Right ventricle myocardium superior (tissue), 1 donor: ENCODE measurements at places on chromosomes 5 and 9. TPM values are rescaled to one million over a fixed set of nuclear protein-coding genes. Genes with fewer than 3 reads are reported as not detected.

Gene SLC6A18
- total RNA-seq: not detected

Gene AKNA
- total RNA-seq: 4.6 TPM

Gene ADCY2
- total RNA-seq: 0.40 TPM

Gene PTPN3
- total RNA-seq: 38.6 TPM

Gene IFNA10
- total RNA-seq: not detected

Gene PCDHA12
- total RNA-seq: not detected

Gene NEUROG1
- total RNA-seq: not detected

Gene GRAMD2B
- total RNA-seq: 25.4 TPM

Gene LCN9
- not detected for total RNA-seq

Gene TMEM171
- not detected for total RNA-seq

Gene TBC1D2
- 2.0 TPM for total RNA-seq

Gene ACOT12
- total RNA-seq: not detected

Gene MORN5
- not detected for total RNA-seq

Gene ENC1
- total RNA-seq: 2.3 TPM

Gene RASEF
- 0.05 TPM for total RNA-seq

Gene EFNA5
- 25.7 TPM for total RNA-seq

Gene ZCCHC7
- total RNA-seq: 6.3 TPM

Gene CORO2A
- total RNA-seq: 0.30 TPM

Gene PCDHA4
- not detected for total RNA-seq

Gene SPOCK1
- 19.6 TPM for total RNA-seq

Gene PCDHGA1
- 2.7 TPM for total RNA-seq

Gene NUTM2G
- total RNA-seq: not detected

Gene FCN2
- 0.30 TPM for total RNA-seq

Gene MCC
- 29.4 TPM for total RNA-seq

Gene NOTCH1
- total RNA-seq: 16.8 TPM

Gene ESM1
- not detected for total RNA-seq

Gene PCDHB14
- total RNA-seq: 3.3 TPM

Gene FGFR4
- 2.3 TPM for total RNA-seq

Gene BARX1
- not detected for total RNA-seq

Gene SLC1A3
- total RNA-seq: 93.8 TPM

Gene UNC13B
- 20.9 TPM for total RNA-seq

Gene SLC4A9
- total RNA-seq: not detected

Gene RRAGA
- 69.4 TPM for total RNA-seq

Gene PCDHGA8
- total RNA-seq: 10.1 TPM

Gene KCNIP1
- not detected for total RNA-seq

Gene ZDHHC11
- total RNA-seq: 55.6 TPM

Gene EIF4E1B
- total RNA-seq: not detected

Gene CYSRT1
- total RNA-seq: not detected
